ENCODE measurements at places on chromosomes 13 and 19.

DNA sequence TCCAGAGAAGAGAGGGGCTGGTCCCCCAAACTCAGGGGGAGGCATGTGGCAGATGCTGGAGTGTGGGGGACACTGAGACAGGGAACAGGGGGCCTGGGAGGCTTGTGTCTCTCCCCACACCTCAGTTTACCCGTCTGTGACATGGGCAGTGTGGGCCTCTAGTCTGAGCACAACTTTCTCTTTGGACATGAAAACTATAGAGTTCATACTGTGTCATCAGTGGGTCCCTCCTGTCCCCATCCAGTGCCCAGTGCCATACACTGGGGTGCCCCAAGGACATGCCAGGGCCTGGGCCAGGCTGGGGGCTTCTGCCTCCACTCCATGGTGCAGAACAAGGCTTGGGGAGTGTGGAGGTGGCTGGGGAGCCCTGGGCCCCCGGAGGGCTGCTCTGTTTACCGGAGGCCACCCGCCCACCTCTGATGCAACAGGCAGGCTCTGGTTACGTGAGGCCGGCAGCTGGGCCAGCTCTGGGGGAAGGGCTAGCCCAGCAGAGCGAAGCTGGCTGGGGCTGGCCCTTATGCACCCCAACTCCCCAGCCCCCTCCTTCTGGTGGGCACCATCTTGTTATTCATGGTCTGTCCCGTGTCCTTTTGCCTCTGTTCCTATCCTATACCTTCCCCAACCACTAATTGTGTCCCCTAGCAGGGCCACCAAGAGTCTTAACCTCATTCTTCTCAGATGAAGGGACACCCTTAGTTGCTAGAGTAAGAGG is 1.9 kb upstream of the MEF2B start:
- DNase-seq = no peak

DNA sequence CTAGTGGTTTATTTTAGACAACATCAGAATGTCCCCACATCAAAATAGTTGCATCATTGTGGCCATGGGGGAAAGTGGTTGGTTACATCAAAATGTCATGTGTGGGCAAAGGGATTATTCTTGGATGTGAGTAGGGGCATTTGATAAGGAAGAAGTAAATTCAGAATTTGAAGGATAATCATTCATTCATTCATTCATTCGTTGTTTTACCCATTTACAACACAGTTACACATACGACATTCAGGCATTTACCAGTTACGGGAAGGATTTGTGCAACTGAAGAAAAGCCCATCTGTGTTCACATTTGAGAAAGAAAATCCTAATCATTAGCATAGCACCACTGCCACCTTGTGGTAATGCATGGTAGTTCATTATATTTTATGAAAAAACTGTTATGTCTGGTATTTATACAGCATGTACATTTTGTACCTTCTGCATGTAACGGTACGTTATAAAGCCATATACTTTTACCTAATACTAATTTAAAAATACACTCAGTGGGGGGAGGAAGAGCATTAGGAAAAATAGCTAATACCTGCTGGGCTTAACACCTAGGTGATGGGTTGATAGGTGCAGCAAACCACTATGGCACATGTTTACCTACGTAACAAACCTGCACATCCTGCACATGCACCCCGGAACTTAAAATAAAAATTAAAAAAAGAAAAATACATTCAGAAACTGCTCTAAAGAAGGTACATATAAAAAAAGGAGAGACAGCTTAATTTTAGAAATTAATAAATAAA is 62.1 kb downstream of the DGKH start:
- peak; percentile 18 for DNase-seq

- no peak for DNase-seq
Measured at GRCh38 chr13:94329277-94329676, 150.2 kb downstream of the DCT start.

GRCh38 chr19:39126312-39127187 is 964 bp downstream of the PAK4 start:
- no peak for DNase-seq

DNA sequence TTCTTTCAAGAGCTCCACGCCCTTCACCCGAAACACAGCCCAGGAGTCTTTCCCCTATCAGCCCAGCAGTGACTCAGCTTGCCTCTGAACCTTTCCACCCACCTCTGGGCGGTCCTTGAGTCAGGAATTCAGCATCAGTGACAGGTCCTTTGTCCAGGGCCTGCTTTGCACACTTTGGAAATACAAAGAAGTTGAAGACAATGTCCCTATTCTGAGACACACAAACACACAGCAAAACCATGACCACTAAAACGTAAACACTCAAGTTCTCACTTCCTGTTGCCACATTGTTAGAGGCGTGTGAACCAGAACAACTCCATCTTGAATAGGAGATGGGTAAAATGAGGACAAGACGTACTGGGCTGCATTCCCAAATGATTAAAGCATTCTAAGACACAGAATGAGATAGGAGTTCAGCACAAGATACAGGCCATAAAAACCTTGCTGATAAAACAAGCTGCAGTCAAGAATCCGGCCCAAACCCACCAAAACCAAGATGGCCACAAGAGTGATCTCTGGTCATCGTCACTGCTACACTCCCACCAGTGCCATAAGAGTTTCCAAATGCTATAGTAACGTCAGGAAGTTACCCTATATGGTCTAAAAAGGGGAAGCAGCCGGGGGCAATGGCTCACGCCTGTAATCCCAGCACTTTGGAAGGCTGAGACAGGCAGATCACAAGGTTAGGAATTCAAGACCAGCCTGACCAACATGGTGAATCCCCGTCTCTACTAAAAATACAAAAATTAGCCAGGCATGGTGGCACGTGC is 49.2 kb upstream of the ATP12A start:
- no peak for DNase-seq

DNA sequence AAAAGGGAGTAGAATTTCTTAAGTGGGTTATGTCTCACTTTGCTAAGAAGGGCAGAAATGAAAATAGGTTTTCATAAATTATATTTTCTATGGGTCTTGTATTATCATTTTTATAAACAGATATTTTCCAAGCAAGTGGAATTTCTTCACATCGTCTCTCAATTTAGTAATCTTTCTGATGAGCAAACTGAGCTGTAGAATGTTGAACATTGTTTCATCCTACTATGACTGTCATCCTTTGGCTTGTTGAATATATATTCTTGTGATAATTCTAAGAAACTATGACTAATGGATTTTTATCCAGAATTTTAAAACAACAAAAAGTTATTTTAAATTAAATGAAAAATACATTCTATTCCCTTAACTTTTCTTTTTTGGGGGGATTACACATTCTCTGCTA is 313.8 kb downstream of the ENOX1 start:
- no peak for DNase-seq

GRCh38 chr13:42478531-42479156 is 95.3 kb upstream of the TNFSF11 start:
- DNase-seq = no peak

DNA sequence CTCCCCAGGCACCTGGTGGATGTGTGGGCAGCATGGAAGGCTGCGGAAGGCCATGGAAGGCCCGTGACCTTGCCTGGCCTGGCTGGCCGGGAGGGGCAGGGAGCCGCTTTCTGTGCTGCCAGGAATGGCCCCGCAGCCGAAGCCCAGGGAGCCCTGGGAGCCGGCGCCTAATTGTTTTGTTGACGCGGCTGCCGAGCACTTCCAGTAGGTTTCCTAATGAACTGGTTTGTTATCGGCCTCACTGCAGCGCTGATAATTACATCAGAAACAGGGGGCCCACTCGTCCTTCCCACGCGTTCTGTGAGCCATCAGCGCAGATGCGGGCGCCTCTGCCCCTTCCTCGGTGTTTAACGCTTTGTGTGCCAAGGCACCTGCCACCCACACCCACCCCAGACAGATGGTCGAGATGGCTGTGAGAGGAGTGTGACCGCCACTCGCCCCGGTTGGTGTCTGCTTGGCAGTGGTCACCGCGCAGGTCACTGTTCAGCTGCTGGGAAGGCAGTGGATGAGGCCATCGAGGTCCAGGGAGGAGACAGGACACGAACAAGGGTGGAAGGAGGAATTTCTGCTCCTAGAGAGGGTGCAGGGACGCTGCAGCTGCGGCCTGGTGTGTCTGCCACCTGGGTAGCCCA is 124.5 kb downstream of the KDM4B start:
- DNase-seq = no peak

DNA sequence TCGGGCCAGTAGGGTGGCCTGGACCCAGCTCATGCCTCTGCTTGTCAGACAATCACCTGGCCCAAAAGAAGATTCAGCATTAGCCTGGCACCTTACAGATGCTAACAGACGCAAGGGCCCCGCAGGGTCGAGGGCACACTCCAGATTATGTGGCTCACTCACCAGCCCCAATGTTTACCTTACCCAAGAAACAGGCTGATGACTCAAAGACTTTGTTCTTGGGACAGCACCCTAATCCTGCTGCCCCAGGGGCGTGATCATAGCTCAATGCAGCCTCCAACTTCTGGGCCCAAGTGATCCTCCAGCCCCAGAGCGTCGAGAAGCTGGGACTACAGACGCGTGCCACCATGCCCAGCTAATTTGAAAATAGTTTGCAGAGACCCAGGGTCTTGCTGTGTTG is 9.8 kb downstream of the ECSIT start:
- DNase-seq = no peak

- DNase-seq = no peak
Measured at GRCh38 chr19:4063369-4064148, 3.1 kb downstream of the ZBTB7A start.

DNA sequence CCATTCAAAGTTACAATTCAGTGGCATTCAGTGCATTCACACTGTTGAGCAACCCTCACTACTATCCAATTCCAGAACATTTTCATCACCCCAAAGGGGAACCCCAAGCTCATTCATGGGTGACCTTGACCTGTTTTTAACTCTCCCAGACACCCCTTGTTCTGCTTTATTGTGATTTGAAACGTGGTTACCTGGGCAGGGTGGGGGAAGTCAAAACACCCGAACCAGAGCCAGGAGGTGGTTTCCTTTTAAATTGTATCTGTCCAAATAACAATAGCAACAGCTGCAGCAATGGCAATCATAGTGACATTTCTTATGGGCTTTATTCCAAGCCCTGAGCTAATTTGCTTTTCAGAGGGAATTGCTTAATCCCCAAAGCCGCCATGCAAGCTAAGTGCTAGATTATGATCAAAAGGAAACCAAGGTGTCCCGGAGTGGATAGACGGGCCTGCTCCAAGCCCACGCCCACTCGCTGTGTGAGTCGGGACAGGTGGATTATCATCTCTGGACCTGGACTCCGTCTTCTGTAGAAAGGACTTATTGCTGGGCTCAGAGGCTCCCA is 6.1 kb downstream of the PTGIR start:
- no peak for DNase-seq

Measured in stimulated activated CD4-positive, alpha-beta T cell treated with anti-CD3 and anti-CD28 coated beads, Interleukin-15, amount 100 ng/mL, for 48 hours (primary cell).